AG10803 (cell line): ENCODE measurements at places on chromosomes 1 and 21.

DNA sequence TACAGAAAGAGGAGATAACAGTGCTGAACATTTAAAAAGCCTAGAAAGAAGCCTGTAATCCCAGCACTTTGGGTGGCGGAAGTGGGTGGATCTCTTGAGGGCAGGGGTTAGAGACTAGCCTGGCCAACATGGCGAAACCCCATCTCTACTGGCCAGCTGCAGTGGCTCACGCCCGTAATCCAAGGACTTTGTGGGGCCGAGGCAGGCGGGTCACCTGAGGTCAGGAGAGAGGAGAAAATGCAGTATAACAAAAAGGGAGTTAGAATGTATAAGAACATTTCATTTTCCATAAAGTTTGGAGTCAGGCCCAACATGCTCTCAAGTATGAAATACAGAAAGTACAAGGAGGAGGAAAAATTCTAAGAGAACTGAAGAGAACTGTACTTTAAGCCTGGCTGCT is 134.5 kb downstream of the SMYD3 start:
- no peak for DNase-seq

GRCh38 chr1:231695439-231696255 is 69.1 kb downstream of the DISC1 start:
- DNase-seq = peak; percentile 59

DNA sequence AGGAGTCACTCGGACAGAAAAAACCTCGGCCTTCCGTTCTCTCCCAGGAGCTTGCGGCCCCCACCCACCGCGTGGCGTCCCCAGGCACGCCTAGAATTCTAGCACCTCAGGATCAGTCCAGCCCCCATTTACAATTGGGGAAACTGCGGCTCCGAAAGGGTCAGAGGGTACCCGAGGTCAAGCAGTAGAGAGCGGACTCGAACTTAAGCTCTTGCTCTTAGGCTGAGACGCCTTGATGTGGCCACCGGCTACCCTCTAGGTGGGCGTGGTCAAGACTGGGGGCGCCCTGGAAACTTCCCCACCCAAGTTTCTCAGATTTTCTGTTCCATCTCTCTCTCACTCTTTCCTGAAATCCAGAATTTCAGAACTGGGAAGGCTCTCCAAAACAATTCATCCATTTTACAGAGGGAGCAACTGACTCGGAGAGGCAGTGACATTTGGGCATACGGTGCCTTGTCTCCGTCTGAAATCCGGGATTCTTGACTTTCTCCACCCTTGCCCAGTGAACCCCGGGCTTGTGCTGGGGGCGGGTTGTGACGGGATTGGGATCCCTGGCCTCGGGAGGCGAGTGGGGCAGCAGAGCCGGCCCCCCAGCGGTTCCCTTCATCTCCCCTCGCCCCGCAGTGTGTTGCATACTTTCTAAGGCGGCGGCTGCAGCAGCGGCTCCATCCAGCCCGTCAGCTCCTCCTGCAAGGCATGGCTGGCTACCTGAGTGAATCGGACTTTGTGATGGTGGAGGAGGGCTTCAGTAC is 777 bp downstream of the AZIN2 start:
- DNase-seq = no peak

GRCh38 chr1:25556791-25557476 is 13.5 kb downstream of the LDLRAP1 start:
- DNase-seq = peak; percentile 65

- no peak for DNase-seq
Observed at GRCh38 chr1:174197547-174197946, 38.2 kb downstream of the RABGAP1L start.

- DNase-seq = peak; percentile 57
Observed at GRCh38 chr1:13965770-13966398, 265.9 kb downstream of the PRDM2 start.

- DNase-seq = no peak
Observed at GRCh38 chr1:11229203-11229602, 33.1 kb downstream of the MTOR start.

- DNase-seq = no peak
Observed at GRCh38 chr1:216805953-216806352, 82.7 kb upstream of the ESRRG start.

DNA sequence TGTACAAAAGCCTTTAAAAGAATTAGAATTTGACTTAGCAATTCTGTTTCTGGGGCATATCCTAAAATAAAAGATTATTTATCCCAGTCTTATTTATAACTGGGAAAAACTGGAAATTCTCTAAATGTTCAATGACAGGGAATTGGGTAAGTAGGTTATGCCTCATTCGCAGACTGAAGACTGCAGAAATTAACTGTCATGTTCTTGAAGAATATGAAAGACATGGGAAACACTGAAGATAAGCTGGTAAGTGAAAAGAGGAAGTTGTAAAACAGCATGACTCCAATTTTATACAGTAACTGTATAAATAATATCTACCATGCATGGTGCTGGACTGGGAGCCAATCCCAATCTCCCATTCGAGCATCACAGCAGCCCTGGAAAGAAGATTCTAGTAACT is 50.6 kb upstream of the SLC2A1 start:
- DNase-seq = no peak

- no peak for DNase-seq
Observed at GRCh38 chr1:33727310-33727709, 136.6 kb upstream of the HMGB4 start.

- DNase-seq = peak; percentile 48
Observed at GRCh38 chr1:54327386-54328065, 78.7 kb downstream of the SSBP3 start.

DNA sequence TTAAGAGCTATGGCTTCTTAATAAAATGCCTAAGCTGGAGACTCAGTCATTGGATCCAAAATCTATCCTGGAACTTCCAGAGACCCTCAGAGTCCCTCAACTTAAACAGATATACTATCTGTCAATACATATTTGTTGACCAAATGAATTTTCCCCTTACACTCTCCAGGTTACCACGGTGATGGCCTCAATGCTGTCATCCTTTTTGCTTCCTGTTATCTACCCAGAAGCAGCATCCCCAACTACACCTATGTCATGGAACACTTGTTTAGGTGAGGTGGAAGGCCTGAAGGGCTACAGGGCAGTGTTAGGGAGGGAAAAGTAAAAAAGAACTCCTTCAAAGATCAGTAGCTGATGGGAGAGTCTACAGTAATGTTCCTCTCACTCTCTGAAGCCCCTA is 4.4 kb upstream of the C1orf56 start:
- no peak for DNase-seq

- DNase-seq = no peak
Observed at GRCh38 chr1:9345922-9346321, 53.2 kb downstream of the SPSB1 start.

- peak; percentile 51 for DNase-seq
Observed at GRCh38 chr1:100404821-100405220, 52.5 kb downstream of the CDC14A start.

- peak; percentile 86 for DNase-seq
Observed at GRCh38 chr1:37474046-37474696, at the start of gene ZC3H12A. Gene ZC3H12A, plus strand, starts transcription at chr1:37474580. Its CDS starts 917 bp downstream, at chr1:37475497.

GRCh38 chr1:29236712-29237128 is 398 bp downstream of the PTPRU start:
- DNase-seq = peak; percentile 13

DNA sequence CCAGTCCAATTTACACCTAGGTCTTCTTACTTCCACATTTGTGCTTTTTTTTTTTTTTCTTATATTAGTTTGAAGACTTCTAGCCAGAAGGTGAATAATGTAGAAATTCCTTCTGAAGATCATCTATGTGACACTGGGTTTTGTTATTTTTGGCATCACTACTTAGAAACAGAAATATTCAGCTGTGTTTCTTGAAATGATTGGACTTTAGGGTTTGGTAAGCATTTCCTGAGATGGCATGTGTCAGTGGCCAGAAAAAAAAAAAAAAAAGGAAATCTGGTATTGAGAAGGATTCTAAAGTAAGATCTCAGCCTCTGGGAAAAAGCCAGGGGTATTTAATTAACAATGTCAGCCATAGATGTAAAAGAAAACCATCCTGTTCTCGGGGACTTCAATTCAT is 43.4 kb upstream of the LRRC8C start:
- peak; percentile 56 for DNase-seq

GRCh38 chr1:30450818-30451233 is 272.6 kb downstream of the MATN1 start:
- no peak for DNase-seq

DNA sequence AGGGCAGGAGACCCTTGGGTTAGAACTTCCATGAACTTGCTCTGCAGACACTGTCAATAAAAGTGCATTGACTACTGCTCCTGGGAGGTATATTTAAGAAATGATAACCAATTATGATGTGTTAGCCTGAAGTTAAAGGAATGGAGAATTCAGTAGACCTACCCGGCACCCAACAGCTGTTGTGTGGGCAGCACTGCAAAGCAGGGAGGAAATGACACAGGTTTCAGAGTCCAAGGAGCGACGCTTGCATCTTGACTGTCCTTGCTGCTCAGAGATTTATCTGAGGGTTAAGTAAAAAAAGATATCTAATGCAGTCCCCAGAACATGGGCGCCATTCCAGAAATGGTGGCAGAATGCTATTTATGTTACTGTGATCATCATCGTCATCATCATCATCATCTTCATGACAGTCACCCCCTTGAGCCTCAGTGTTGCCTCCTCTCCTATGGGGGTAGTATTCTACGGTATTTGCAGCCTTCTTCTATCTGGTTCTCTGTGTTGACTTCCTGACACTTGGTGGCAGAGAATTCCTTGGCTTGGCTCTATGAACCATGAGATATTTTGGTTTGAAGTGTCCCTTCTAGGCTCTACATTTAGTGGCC is 225.9 kb downstream of the KAZN start:
- no peak for DNase-seq

- no peak for DNase-seq
Observed at GRCh38 chr1:211527888-211528287, 35.9 kb upstream of the RD3 start.

DNA sequence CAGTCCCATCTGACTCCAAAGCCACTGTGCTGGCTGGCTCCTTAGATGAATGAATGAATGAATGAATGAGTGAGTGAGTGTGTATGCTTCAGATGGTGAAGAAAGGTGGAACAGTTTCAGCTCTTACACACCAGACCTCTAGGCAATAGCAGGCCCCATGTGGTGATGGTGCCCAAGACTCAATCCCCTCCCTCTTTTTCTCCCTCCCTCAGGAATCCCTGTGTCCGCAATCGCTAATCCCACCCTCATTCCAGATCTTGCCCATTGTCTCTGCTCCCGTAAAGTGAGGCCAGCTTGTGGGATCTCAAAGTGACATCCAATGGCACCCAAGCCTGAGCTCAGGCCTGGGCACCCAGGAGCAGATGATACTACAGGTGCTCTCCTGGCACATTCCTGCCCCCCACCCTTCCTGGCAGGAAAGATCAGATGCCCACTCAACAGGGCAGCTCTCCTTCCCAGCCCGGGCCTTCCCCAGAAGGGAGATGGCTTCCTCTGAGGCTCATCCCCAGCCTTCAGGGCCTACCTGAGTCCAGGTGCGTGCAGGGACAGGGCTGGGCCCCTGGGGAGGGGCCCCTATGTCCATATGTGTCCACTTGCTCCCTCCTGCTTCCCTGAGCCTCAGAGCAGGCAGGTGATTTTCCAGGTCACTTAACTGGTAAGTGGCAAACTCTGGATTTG is 106.4 kb downstream of the HMGB4 start:
- no peak for DNase-seq

DNA sequence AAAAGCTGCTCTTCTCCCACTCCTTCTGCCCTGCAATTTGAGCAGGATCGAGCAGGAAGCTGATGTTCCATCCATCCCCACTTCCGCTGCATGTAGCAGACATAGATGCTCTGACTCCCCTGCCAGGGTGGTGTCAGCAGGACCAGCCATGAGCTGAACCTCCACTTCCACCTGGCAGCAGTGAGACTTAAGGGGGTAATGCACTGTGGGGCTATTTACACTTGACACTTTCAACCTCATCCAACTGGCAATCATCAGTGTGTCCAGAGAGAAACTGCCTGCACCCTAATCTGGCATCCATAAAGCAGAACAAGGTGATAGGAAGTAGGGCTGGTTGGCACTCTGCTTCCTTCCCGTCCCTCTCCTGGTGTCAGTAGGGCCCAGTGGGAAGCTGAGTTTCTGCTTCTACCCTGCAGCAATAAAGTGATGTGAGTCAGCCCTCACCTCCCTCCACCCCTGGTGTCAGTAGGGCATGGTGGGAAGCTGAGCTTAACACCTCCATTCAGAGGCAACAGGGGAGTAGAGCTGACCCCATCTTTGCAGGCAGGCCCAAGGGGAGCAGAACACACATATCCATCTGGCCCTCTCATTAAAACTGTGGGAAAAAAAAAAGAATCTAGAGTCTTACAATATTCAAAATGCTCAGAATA is 272.3 kb downstream of the PTPRU start:
- DNase-seq = no peak

DNA sequence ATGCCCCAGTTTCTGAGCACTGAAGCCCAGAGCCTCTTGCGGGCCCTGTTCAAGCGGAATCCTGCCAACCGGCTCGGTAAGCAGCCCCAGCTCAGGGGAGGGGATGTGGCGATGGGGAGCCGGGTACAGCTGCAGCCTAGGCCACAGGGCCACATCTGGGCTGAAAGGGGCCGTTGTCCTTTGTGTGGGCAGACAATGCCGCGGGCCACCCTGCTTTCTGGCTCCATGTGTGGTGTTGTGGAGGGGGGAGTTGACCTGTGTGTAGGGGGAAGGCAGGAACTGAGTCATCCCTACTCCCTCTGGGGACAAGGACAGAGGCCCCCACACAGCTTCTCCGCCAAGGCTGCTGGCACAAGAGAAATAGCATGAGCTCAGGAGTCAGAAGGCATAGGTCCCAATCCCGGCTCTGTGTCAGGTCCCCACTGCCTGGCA is 26.0 kb downstream of the RPS6KA1 start:
- no peak for DNase-seq

- DNase-seq = no peak
Observed at GRCh38 chr21:43573921-43574320, 85.4 kb downstream of the HSF2BP start.

DNA sequence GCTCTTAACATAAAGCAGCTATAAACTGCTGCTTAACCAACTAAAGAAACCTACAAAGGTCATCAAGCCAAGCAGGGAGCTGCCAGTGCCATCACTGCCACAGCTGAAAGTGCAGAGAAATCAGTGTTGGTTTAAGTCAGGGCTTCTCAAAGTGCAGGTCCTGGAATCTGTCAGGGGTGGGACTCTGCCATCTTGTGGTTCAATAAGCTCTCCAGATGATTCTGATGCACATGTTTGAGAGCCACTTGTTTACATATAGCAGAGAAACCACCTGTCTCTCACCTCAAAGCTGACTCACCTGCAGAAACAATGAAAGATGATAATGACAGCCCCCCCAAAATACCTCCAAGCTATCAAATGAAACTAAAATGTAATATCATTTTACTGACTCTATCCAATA is 49.3 kb downstream of the SH3GLB1 start:
- DNase-seq = no peak

GRCh38 chr1:201990427-201990826 is 8.0 kb downstream of the RNPEP start:
- no peak for DNase-seq

GRCh38 chr1:63893976-63894375 is 120.2 kb downstream of the ROR1 start:
- no peak for DNase-seq

- DNase-seq = peak; percentile 26
Observed at GRCh38 chr1:208027861-208028260, 116.9 kb upstream of the CD34 start.

- DNase-seq = no peak
Observed at GRCh38 chr1:160631983-160632625, 14.7 kb downstream of the SLAMF1 start.

GRCh38 chr21:41147979-41148355 is 20.0 kb upstream of the BACE2 start:
- no peak for DNase-seq

- DNase-seq = no peak
Observed at GRCh38 chr1:90187323-90187585, 192.3 kb downstream of the ZNF326 start.
